ENCODE measurements at places on chromosomes 5 and 9. TPM values are rescaled to one million over a fixed set of nuclear protein-coding genes. Genes with fewer than 3 reads are reported as not detected.

The HAND1 gene
- not detected for total RNA-seq

The WDR70 gene
- total RNA-seq, result 26.5 TPM

GRCh38 chr9:20634895-20635294, 12.6 kb upstream of the MLLT3 start:
- no peak for DNase-seq

GRCh38 chr5:168114444-168115017, 176.9 kb upstream of the WWC1 start:
- peak; percentile 19 for DNase-seq

GRCh38 chr5:179122411-179123108, 62.4 kb downstream of the ZNF354C start:
- no peak for DNase-seq

Data from LHCN-M2 (cell line).